ENCODE measurements at places on chromosomes 1 and 21.
A peak's percentile ranks its signal among the peaks of the same experiment; 100 is the strongest.

DNA sequence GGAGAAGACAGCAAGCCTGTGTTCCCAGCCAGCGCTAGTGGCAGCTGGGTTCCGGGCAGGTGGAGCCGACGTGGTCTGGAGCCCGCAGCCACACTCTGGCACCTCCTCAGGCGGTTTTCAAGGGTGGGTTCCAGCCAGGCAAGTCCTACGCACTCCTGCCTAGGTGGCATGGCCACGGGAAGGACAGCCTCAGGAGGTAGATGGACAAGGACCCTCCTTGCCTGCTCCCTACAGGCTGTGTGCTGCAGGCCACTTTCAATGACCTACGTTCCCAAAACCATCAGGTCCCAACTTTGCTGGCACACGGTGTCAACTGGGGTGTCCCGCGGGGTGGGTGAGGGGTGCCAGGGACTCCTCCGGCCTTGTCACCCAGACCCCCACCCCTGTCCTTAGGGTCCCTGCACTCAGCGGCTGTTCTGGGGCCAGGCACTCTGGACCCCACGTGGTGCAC, 6.7 kb upstream of the PTGER3 start:
- DNase-seq, result peak; percentile 8

- no peak for DNase-seq
These were observed 41.2 kb upstream of the IFNLR1 start for GRCh38 chr1:24228311-24228710.

GRCh38 chr1:15272009-15272781, 25.2 kb downstream of the FHAD1 start:
- peak; percentile 89 for DNase-seq

DNA sequence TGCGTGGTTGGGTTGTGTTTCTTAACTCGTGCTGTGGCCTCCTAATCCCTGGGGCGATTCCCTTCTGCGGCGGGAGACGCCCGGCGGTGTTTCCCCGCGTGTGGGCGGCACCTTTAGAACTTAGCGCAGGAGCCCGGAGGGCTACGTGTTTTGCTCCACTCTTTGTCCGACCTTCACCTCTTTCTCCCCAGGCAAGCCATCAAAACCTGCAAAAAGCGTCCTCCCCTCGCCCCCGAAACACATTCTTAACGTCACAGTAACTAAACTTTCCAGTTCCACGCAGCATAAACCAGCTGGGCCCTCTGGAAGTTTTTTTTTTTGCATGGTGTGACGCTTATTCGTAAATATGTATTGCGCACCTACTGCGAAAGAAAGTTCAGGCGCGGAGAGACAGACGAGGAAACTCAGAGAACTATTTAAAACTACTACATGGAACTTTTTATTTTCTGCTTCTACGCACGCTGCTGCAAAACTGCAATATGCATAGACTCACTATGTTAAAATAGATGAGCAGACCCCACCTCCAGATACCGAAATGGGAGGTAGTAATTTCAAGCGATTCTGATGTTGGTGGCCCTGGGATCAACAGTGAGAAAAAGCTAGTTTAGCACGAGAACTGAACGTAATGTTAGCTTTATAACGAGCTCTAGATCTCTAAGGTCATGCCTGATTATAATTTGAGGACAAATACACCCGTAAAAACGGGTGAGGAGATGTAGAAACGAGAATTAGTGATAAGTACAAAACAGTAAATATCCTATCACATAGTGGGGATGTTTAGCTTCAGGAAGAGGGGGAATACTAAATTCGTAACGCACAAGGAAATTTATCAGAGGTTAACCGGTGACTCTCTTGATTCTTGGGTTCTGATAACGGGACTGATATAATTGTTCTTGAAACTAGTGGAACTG, 920 bp downstream of the MTR start:
- DNase-seq, result no peak

DNA sequence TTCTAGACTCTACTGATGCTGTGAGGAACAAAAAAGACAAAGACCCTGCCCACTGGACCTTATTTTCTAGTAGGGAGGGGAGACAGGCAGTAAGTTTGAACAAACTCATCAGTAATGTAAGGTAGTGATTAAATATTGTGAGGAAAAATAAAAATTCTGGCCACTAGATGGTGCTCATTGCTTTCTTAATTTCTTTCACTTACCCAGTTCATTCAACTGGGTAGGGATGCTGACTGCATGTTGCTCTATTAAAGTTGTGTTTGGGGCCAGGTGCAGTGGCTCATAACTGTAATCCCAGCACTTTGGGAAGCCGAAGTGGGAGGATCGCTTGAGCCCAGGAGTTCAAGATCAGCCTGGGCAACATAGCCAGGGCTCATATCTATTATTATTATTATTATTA, 6.3 kb upstream of the KYAT3 start:
- peak; percentile 75 for DNase-seq

DNA sequence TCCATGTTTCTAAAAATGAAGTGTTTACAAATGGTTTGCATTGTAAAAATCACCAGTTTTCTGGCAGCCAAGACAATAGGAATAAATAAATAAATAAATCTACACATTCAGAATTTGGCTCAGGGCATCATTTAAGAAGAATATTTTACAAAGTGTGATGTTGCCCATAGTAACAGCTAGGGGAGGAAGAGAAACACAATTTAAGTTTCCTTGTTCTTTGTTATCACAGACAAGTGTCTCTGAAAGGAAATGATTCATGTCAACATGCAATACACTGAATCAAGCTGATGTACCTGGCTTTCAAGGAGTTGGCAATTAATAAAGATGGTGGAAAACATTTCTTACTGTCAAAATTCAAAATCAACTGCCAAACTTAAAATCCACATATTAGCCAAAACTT, 74.7 kb downstream of the LHX8 start:
- no peak for DNase-seq
